ENCODE measurements at places on chromosomes 4 and X.

DNA sequence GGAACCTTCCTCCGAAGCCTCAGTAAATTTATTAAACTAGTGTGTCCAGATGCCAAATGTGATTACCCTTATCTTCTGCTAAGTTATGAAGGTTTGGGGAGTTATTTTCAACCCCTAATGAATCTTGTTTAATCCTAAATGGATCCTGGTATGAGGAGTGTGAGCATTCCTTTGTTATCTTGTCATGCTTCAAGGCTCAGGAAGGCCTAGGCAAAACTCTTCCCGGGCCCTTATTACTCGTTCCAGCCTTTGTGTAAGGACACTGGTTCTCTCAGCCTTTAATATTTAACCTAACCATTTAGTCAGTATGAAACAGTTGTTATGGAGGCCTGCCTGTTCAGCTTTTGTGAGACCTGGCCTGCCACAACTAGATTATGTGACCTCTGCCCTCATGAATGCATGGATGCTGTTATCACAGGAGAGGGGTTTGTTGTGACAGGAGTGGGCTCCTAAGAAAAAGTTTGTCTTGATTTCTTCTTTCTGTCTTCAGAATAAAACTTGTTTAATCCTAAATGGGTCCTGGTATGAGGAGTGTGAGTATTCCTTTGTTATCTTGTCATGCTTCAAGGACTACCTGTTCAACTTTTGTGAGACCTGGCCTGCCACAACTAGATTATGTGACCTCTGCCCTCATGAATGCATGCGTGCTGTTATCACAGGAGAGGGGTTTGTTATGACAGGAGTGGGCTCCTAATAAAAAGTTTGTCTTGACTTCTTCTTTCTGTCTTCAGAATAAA, 181.7 kb downstream of the SLC39A8 start:
- no peak for DNase-seq

DNA sequence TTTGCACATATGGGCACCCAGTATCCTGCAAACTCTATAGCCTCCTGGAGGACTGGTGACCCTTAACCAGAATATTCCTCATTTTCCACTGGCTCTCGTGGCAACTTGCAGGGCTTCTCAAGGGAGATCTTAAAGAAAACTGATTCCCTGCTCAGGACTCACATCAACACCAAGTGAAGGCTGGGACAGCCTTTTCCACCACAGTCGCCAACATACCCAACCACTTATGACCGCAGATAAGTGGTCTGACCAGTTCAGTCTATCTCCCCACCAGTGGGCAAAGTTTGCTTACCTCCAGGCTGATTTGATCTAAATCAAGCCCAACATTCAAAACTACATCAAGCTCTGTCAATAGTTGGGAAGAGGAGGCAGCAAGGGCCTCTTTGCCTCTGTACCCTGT, 289.3 kb upstream of the GATB start:
- DNase-seq = no peak

DNA sequence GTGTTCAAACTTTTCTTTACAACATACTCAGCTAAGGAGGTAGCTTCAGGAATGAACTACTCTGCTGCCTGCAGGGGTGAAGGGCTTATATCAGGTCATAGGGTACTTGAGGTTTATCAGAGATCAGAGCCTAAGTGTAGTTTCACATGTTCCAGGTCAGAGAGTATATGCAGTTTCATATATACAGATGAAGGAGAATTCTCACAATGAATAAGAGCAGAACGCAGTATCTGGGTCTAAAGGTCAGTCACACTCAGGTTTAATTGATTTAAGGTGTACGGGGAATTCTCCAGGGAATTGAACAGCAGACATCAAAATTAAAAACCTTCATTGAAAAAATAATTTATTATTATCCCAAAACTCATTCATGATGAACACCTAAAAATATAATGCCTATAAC, 700.6 kb downstream of the TECRL start:
- no peak for DNase-seq

GRCh38 chr4:75698963-75699228, 25.5 kb upstream of the USO1 start:
- no peak for DNase-seq
